Right renal cortex interstitium (tissue), 3 donors: ENCODE measurements at places on chromosomes 5 and 9. TPM values are rescaled to one million over a fixed set of nuclear protein-coding genes. Genes with fewer than 3 reads are reported as not detected.

DNA sequence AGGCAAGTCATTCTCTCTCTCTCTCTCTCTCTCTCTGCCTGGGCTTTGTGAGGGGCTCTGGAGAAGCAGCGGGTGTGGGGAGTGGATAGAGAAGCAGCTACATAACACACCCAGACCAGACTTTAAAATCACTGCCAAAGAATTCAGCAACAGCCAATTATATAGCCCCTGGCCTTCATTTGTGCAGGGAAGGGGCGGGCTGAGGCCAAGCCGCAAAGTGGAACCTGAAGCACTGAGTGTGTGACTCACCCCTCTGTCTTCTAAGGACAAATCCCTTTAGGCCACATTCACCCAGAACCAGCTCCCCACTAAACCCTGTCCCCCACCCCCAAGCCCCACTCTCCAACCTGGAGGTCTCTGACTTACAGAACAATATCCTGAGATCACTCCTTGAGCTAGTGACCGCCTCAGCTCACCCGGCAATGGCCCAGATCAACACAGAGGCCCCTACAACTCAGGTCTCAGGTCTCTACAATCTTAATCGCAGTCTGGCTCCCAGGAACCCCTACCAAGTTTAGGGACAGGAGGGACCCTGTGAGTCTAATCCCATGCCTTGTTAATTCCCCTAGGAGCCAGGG lies 6.0 kb downstream of the B4GALT1 start:
- DNase-seq, result no peak

DNA sequence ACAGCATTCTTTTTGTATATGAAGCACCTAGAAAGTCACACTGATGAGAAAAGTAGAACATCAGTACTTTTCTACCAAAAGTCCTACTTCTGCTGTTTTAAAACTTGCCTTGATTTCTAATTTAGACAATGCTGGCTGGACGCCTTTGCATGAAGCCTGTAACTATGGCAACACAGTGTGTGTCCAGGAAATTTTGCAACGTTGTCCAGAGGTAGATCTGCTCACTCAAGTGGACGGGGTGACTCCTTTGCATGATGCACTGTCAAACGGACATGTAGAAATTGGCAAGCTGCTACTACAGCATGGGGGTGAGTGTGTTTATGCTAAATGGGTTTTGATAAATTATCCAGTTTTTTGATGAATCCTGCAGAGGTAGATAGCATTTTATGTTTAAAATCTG lies 73.5 kb downstream of the SLF1 start:
- no peak for DNase-seq

DNA sequence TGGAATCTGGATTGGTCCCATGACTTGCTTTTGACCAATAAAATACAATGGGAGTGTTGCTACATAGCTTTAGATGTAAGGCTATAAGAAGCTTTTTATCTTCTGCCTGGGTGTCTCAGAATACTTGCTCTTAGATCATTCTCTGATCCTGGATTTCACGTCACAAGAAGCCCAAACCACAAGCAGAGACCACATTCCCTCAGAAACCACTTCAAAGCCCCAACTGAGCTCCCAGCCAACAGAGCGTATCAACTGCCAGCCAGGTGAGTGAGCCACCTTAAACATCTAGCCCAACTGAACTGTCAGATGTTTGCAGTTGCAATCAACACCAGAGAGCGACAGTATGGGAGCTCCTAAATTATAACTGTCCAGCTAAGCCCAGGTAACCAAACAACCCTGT lies 687.1 kb downstream of the TLE1 start:
- DNase-seq, result no peak

- no peak for DNase-seq
Observed at GRCh38 chr5:105460721-105461120, 1898.1 kb upstream of the NUDT12 start.

GRCh38 chr5:1515921-1516571 lies 7.7 kb downstream of the LPCAT1 start:
- DNase-seq, result no peak

- DNase-seq, result no peak
Observed at GRCh38 chr5:173920024-173920753, 32.0 kb downstream of the CPEB4 start.

- DNase-seq, result no peak
Observed at GRCh38 chr9:127368852-127369402, 28.0 kb upstream of the SLC2A8 start.

DNA sequence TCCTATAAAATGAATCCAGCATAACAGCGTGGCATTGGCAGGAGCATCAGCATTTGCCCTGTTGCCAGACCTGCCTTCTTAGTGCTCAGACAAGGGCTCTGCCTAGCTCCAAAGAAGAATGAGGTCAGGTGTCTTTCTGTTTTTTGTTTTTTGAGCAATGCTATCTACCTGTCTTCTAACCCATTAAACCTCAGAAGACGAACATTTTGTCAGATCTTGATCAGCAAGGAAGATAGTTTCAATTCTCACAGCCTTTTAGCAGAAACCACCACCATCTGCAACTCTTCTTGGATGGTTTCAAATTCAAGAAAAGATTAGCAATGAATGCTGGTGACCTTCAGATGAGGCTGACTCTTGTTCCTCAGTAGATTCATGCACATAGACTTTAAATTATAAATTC lies 103.5 kb upstream of the IQGAP2 start:
- no peak for DNase-seq

DNA sequence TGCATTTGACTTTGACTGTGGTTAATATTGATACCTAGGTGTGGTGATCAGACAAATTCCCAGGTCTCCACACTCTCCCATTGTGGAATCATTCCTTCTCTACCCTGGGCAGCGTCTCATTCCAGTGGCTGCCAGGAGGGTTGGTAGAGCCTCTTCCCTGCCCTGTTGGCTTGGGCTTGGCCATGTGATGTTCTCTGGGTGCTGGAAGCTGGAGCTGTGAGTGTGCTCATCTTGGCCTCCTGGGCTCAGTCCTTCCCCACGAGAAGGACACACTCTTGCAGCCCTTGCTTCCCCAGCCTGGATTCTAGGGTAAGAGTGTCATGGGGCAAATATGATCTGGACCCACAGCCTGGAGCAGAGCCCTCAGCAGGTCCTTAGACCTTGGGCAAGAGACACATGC lies 167.2 kb upstream of the IRX4 start:
- no peak for DNase-seq

- no peak for DNase-seq
Observed at GRCh38 chr5:109713453-109713852, 23.7 kb downstream of the MAN2A1 start.

- DNase-seq, result no peak
Observed at GRCh38 chr5:55415071-55415470, 107.3 kb downstream of the MTREX start.

- DNase-seq, result no peak
Observed at GRCh38 chr5:164950927-164951326, 1445.5 kb downstream of the MAT2B start.

GRCh38 chr5:152185547-152186245 lies 219.4 kb downstream of the NMUR2 start:
- no peak for DNase-seq

- no peak for DNase-seq
Observed at GRCh38 chr9:72542917-72543316, 21.5 kb downstream of the TMC1 start.

- no peak for DNase-seq
Observed at GRCh38 chr5:42605490-42605889, 151.1 kb upstream of the CCDC152 start.

DNA sequence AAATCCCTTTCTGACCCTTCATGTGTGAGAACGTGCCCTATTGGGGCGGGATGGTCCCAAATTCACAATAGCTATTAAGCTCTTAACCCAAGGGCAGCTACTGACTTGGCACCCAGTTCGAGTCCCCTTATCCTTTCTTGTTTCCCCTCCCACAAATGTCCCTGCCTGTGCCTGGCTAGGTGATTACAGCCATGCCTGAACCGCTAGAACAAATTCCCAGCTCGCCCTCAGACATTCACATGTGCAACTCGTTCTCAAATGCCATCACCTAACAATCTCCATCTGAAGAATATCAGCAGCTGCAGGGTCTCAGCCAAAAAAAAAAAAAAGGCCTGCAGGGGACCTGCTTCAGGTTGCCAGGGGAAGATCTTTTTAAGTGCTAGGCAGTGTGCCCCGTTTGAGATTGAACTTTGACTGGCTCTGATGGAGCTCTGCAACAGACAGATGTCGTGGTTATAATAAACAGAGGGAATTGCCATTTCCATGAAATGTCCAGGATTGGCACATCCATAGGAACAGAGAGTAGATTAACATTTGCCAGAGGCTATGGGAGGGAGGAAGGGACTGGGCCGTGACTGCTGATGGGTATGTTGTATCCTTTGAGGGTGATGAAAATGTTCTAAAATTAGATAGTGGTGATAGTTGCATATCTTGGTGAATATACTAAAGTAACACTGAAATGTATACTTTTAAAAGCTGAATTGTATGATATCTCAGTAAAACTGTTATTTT lies 347.2 kb upstream of the WWC1 start:
- no peak for DNase-seq

DNA sequence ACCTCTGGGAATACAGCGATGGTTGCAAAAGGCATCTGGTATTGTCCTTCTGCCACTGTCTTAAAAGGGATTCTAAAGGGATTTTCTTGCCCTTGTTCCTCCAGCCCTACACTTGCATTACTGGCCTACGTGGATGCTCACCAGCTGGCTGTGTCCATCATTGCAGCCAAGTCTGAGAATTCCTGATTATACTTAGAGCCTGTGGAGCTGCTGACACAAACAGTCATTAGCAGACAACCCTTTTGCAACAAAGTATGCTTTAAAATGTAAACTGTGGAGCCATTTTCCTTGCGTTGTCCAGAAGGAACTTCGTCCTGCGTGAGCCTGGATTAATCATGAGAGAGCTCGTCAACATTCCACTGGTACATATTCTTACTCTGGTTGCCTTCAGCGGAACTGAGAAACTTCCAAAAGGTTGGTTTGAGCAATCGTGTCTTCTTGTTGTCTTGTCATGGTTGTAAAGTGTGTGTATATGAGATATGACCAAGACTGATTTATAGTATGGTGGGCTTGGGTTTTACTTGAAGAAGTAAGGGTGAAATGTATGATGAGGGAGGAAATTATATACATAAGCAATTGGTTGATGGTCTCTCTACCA lies at the start of gene MUSK:
TSS of gene MUSK (plus strand) at position 222 of the 598 bp plus-strand sequence. CDS start at position 336, 114 bp downstream.
- no peak for DNase-seq

GRCh38 chr9:134981829-134982228 lies 64.1 kb upstream of the FCN1 start:
- no peak for DNase-seq

GRCh38 chr5:168578006-168578405 lies 1.2 kb downstream of the PANK3 start:
- DNase-seq, result no peak

The AGXT2 gene
- polyA plus RNA-seq, result 80.5 TPM

The KIF4B gene
- polyA plus RNA-seq, result 0.33 TPM

The FLT4 gene
- 24.7 TPM for polyA plus RNA-seq

The OR13C4 gene
- polyA plus RNA-seq, result not detected

The VPS13A gene
- polyA plus RNA-seq, result 30.8 TPM

The TRPM3 gene
- 16.3 TPM for polyA plus RNA-seq

The GBGT1 gene
- polyA plus RNA-seq, result 1.6 TPM

The GM2A gene
- 29.8 TPM for polyA plus RNA-seq

The PLPPR1 gene
- 17.5 TPM for polyA plus RNA-seq

The CCDC192 gene
- 1.1 TPM for polyA plus RNA-seq

The SLC36A2 gene
- 7.4 TPM for polyA plus RNA-seq

The PCDHGB3 gene
- polyA plus RNA-seq, result 2.6 TPM

The ARHGEF28 gene
- 51.1 TPM for polyA plus RNA-seq

The NIM1K gene
- polyA plus RNA-seq, result 0.31 TPM

The ZNF454 gene
- 5.9 TPM for polyA plus RNA-seq

The MSX2 gene
- 0.62 TPM for polyA plus RNA-seq

The NDFIP1 gene
- polyA plus RNA-seq, result 146 TPM

The IFNE gene
- not detected for polyA plus RNA-seq
